ENCODE measurements at places on chromosomes 12 and 14. TPM values are rescaled to one million over a fixed set of nuclear protein-coding genes. Genes with fewer than 3 reads are reported as not detected.

The ABCC9 gene
- not detected for total RNA-seq

DNA sequence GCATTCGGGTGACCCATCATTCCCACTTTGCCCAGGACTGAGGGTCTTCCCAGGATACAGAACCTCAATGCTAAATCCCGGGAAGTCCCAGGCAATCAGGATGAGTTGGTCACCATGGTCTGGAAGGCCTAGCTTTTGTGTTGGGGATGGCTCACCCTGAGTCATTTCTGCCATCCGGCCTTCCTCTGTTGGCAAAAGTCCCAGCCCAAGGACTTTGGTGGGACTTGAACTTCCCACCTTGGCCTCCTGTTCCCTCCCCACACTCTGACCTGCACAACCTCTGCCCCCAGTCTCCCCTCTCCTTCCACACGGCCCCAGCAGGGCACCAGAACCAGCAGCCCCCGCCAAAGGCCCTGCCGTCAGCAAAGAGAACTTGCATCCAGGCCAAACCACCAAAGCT is 24.6 kb upstream of the NCOR2 start:
- H3K4me3 ChIP-seq, result no peak overlapping the region
- no peak for DNase-seq
- no peaks in the 10 kb centered on the region for H3K4me1 ChIP-seq
- no peaks in the 10 kb centered on the region for H3K27me3 ChIP-seq
- no peak overlapping the region for H3K27ac ChIP-seq

GRCh38 chr14:79009286-79009685 is 839.1 kb downstream of the NRXN3 start:
- no peaks in the 10 kb centered on the region for H3K36me3 ChIP-seq
- H3K27me3 ChIP-seq, result peaks cover 12% of the 10 kb centered on the region
- H3K27ac ChIP-seq, result no peak overlapping the region
- H3K4me1 ChIP-seq, result no peaks in the 10 kb centered on the region
- DNase-seq, result no peak
- H3K4me3 ChIP-seq, result no peak overlapping the region

DNA sequence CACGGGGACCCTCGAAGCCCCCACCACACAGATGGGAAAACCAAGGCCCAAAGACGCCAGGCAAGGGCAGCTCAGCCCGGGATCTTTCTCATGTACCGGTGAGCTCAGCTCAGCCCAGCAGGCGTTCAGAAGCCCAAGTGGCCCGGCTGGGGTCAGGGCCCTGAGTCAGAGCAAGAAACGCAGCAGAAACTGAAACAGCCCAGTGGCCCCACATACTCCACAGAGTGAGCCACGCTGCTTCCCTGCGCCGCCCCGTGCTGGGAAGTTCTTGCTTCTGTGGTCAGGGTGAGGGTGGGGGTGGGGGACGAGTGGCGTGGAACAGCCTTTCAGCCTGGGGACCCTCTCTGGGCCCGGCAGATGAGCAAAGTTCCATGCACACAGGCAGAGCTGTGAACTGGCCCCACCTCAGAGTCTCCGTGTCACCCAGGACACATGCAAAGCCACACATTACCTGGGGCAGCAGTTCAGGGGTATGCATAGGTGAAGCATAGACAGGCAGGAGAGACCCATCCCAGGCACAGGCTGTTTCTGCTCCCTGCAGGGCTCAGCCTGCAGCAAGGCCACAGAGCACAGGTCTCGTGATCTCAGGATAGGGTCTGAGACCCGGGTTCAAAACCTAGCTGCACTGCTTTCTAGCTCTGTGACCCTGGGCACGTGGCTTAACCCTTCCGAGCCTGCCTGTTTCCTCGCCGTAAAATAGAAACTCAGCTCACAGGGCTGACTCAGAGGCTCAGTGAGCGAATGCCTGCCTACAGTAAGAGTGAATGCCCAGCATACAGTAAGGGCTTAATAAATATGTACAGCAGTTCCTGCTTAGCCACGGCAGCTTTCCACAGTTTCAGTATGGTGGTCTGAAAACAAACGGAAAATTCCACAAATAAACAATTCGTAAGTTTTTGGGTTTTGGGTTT is 21.6 kb downstream of the NCOR2 start:
- H3K4me1 ChIP-seq, result peaks cover 6% of the 10 kb centered on the region
- DNase-seq, result no peak
- H3K4me3 ChIP-seq, result no peak overlapping the region

- no peak for DNase-seq
- H3K27me3 ChIP-seq, result no peaks in the 10 kb centered on the region
- no peak overlapping the region for H3K4me3 ChIP-seq
Observed at GRCh38 chr12:12272869-12273268, 6.0 kb upstream of the LRP6 start.

The DTX1 gene
- total RNA-seq, result 2.6 TPM

The PRKD1 gene
- 9.9 TPM for total RNA-seq
